ENCODE measurements at places on chromosomes 6 and 20.

- DNase-seq, result no peak
Observed at GRCh38 chr6:169172946-169173345, 80.7 kb downstream of the THBS2 start.

- no peak for DNase-seq
Observed at GRCh38 chr6:24543683-24544082, 48.9 kb downstream of the ALDH5A1 start.

DNA sequence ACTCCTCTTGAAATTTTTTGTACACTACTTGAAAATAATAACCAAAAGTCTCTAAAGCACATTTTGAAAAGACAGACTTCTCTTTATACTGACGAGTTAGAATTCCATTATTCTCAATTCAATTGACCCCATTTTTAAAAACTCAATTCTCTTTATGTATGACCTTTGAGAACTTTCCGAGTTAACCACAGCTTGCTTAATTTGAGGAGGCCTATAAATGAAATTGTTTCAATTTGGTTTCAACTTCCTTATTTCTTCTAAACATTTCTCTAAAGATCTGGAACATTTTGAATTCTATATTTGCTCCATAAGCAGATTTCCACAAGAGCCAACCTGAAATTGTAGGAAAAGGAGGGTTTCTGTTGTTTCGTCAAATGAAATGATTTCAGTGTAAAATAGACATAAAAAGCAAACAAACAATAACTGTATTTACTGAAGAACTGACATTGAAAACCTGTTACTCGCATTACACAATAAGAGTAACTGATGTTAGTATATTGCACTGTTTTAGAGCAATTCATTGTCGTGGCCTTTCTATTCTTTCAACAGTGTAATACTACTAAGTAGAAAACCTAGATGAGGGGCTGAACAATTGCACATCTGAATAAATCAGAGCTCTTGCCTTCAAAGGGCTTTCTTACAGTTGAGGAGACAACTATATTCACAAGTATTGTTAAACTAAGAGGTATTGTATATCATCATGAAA is 223.6 kb downstream of the HIVEP2 start:
- no peak for DNase-seq

DNA sequence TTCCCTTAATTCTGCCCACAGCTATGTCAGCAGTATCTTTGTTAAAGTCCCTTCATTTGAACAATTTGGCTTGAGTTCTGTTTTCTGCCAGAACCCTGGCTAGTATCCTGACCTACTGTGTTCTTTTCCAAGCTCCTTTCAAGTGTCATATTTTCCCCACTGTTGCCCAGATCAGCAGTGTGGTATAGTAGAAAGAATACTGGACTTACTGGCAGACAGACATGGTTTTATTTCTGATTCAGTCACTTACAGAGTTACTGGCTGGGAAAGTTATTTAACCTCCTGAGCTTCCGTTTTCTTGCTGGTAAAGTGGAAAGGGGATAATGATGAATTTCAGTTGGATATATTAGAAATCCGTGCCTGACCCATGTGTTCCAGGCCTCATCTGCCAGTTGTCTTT is 39.8 kb upstream of the RAB23 start:
- DNase-seq, result no peak

DNA sequence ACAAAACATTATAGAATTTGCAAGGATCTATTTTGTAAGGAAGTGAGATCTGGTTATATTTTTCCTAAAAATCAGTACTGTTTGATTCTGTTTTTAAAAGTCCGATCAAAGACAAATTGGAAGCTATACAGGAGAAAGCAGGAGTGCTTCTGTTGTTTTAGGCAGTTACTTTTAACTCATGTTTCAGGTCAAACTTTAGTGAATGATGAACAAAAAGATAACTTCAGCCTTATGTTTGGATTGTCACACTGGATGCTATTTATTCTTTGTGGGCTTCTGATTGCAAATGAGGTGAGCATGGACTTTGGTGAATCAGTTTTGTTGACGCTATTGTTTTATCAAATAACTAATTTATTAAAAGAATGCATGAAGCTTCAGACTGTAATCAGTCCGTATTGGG is 228.7 kb upstream of the SLC35B3 start:
- no peak for DNase-seq

DNA sequence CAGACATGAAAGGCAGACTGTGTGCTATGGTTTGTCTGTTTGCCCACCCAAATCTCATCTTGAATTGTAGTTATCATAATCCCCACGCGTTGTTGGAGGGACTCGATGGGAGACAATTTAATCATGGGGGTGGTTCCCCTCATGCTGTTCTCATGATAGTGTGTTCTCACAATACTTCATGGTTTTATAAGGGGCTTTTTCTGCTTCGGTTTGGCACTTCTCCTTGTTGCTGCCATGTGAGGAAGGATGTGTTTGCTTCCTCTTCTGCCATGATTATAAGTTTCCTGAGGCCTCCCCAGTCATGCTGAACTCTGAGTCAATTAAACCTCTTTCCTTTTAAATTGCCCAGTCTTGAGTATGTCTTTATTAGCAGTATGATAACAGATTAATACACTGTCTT is 47.2 kb upstream of the MICB start:
- no peak for DNase-seq

GRCh38 chr6:81762132-81762531 is 9.7 kb upstream of the TENT5A start:
- no peak for DNase-seq

- no peak for DNase-seq
Observed at GRCh38 chr6:45630801-45631200, 253.1 kb upstream of the SUPT3H start.

- DNase-seq, result no peak
Observed at GRCh38 chr6:113347436-113347835, 509.7 kb upstream of the MARCKS start.

DNA sequence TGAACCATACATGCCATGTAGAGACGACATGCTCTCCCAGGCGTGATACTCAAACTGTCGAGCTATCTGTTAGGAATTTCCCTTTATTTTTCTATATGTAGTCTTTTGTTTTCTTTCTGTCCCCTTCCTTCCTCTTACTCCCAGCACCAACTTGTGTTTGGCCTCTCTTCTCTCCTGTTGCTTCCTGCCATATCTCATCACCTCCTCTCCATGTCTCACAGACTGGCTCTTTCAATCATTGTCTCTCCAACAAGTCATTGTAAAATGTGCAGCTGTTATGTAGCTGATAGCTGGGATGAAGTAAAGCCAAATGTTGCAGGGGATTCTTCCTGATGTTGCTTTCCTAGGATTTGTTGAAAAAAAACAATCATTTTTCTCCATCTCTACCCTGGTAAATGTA is 234.5 kb downstream of the TMEM242 start:
- no peak for DNase-seq

GRCh38 chr6:13480631-13481501 is 6.5 kb downstream of the GFOD1 start:
- DNase-seq, result no peak

GRCh38 chr6:81215092-81215432 is 537.4 kb downstream of the TENT5A start:
- no peak for DNase-seq

GRCh38 chr6:143863771-143864170 is 503 bp upstream of the ZC2HC1B start:
- no peak for DNase-seq

DNA sequence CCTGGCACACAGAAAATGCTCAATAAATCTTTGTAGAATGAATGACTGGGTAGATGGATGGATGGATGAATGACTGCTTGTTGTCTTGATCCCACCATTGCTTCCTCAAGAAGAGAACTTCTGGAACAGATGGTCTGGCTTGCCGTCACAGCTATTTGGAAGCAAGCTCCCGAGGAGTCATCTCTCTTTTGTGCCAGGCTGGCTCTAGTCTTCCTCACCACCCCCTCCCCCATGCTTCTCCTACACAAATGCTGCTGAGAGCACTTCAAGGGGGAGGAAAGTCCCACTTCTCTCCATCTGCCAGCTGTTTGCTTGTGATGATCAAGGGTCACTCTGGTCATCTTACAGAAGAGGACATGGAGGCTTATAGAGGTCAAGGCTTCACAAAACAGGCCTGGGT is 11.6 kb upstream of the KCNG1 start:
- no peak for DNase-seq

- no peak for DNase-seq
Observed at GRCh38 chr6:134165561-134166201, 113.3 kb upstream of the SLC2A12 start.

- DNase-seq, result no peak
Observed at GRCh38 chr20:33053291-33054106, at the start of gene BPIFB3. Gene BPIFB3, plus strand, starts transcription at chr20:33053903. Its CDS starts 1,533 bp downstream, at chr20:33055436.

- no peak for DNase-seq
Observed at GRCh38 chr6:135266675-135267074, 85.6 kb downstream of the MYB start.

GRCh38 chr6:12484519-12484918 is 194.4 kb downstream of the EDN1 start:
- DNase-seq, result no peak

GRCh38 chr6:112806163-112806865 is 459.2 kb downstream of the RFPL4B start:
- DNase-seq, result no peak

GRCh38 chr6:144678844-144679243 is 393.7 kb downstream of the UTRN start:
- no peak for DNase-seq

DNA sequence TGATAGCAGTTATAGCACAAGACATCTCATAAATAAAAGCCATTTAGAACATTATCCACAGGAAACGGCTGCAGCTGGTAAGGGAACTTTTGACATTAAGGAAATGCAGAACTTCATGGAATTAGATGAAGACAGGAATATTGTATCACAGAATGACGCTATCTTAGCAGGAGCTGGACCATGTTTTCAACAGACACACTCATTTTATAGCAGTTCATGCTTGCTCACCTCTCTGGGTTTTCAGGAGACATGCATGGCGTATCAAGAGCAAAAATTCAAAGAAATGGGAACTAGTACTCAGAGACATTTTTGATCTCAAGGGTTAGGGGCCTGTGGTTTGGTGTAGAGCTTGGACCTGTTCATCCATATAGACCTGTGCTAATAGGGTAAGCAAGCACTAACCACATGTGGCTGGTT is 125.0 kb downstream of the FYN start:
- DNase-seq, result no peak

- no peak for DNase-seq
Observed at GRCh38 chr20:24034820-24035219, 46.2 kb upstream of the GGTLC1 start.

GRCh38 chr6:44696686-44697085 is 309.2 kb downstream of the CDC5L start:
- no peak for DNase-seq

DNA sequence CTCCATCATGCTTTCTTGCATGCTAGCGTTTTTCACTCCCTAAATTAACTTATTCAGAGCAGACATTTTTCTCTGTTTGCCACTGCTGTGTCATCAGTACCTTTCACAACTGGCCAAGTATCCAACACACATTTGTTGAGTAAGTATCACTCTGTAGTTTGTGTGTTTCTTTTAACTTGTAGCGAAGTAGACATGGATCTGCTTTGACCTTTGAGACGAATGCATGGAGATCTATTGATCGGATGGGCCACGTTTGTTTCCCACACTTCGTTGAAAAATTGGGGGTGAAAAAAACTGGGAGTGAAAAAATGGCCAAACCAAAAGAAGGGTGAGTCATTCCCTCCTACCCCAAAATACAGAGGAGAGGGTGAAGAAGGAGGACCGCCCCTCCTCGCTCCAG is 12.9 kb upstream of the SLC9A8 start:
- DNase-seq, result no peak

DNA sequence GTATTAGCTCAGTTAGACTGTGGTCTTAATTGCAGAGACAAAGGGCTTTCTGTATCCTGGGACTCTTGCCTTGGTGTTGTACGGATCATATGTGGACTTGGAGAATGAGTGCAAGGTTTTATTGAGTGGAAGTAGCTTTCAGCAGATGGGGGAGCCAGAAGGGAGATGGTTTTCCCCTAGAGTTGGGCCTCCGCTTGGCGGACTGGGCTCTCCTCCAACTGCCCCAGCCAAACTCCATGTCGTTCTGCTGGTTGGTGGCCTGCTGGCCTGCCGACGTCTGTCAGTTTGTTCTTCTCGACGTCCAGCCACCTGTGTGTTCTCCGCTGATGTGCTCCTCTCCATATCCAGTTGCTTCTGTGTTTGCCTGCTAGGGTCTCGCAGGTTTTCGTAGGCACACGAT is 189.5 kb upstream of the FLRT3 start:
- no peak for DNase-seq

DNA sequence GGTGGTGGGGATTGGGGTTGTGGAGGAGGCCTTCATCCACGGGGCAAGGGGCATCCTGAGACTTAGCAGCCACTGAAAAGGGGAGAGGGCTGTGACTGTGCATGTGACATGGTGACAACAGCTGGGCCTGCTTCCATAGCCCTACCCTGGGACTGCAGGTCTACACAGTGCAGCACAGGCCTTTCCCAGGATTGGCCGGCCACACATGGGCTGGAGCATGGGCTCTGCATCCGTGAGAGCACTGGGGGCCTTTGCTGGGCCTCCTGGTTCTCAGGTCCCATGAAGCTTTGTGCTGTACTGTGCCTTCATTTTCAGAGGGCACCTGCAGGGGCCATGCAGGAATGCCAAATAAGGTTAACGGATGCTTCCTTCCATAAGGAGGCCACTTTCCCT is 56.0 kb downstream of the ZDHHC14 start:
- no peak for DNase-seq

- DNase-seq, result no peak
Observed at GRCh38 chr6:22884456-22884855, 315.1 kb downstream of the HDGFL1 start.

GRCh38 chr20:9884666-9885065 is 45.8 kb upstream of the PAK5 start:
- no peak for DNase-seq

DNA sequence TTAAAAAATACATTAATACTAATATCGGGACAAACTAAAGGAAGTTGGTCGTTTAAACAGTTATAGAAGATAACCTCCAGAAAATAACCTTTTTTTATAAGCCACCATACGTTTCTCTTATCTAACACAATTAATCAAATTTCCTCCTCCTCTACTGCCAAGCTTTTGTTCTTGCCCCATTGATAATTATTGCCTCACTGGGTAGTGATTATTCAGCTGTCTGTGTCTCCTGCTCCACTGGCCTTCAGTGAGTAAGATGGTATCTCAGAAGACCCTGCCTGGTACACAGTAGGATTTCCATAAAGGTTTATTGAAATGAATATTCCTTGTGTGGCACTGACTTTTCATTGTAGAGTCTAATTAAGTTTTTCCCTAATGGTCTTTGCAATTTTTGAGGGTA is 165.5 kb upstream of the SCGN start:
- no peak for DNase-seq

DNA sequence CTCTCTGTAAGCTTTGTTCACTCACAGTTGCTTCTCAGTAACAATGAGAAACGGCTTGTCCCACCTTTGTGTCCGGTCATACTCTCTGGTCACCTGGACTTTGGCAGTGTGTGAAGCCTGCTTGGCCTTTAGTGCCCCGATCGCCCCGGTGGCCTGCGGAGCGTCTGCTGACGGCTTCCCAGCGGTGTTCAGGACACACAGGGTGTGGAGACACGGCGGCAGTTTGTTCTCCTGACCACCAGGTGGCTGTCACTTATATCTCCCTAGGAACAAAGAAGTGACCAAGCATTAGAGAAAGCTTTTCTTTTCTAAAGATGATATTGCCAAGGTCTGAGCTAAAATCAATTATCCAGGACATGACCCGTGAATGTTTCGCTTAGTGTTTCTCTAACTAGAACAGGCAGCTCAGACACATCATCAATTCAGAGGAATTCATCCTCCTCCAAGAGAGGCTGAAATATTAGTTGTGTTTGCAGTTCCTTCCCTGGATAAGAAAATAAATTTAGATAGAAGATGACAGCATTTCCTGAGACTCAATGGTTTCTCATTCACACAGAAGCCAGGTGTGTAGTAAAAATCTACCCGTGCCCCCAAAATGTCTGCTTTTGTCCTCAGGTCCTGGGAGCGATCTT is 167.4 kb upstream of the THBS2 start:
- DNase-seq, result no peak

- DNase-seq, result no peak
Observed at GRCh38 chr6:166202321-166202733, 34.7 kb upstream of the TBXT start.

Data from activated CD8-positive, alpha-beta memory T cell treated with anti-CD3 and anti-CD28 coated beads for 4 hours (primary cell).